Left ventricle myocardium superior (tissue), 1 donor: ENCODE measurements at places on chromosomes 6 and 20. TPM values are rescaled to one million over a fixed set of nuclear protein-coding genes. Genes with fewer than 3 reads are reported as not detected.

DNA sequence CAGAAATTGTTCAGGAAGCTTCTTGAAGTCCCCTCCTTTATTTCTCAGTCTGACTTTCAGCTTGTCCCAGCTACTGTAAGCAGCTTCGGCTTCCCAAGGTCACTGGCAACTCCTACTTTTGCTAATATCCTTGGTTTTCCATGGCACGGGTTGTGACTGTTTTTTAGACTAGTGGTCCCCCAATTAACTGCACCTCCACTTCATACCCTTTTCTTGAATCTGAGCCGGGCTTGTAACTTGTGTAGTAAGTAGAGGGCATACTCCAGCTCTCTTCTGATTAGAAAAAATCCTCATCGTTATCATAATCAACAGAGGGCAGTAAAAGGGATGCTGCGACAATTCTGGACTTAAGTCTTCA is 162.3 kb upstream of the TNFAIP3 start:
- no peak for DNase-seq

DNA sequence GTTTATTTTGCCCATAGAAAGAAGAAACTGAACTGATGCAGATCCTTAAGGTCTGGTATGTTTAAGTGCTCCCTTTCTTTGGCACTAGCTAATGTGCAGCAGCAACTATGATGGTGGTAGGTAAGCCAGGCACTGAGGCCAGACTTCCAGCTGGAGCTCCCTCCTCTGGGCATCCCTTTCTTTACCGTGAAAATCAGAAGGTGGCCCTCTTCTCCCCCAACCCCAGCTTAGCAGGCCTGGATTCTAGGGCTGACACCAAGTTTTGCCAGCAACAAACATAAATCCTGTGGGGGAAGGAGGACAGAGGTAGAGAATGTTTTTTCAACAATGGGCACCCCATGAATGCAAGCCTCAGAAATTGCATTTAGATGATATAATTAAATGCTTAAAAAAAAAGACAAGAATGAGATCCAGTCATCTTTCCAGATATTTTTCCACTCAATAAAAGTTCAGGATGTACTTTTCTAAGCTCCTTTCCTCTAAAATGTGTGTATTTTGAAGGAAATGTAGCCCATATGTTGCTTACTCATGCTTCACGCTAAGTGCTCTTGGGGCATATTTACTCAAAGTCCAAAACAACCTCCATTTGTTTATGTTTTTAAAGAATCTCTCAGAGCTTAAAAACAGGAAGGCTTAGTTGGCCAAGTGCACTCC is 123.9 kb upstream of the NXT1 start:
- no peak for DNase-seq

DNA sequence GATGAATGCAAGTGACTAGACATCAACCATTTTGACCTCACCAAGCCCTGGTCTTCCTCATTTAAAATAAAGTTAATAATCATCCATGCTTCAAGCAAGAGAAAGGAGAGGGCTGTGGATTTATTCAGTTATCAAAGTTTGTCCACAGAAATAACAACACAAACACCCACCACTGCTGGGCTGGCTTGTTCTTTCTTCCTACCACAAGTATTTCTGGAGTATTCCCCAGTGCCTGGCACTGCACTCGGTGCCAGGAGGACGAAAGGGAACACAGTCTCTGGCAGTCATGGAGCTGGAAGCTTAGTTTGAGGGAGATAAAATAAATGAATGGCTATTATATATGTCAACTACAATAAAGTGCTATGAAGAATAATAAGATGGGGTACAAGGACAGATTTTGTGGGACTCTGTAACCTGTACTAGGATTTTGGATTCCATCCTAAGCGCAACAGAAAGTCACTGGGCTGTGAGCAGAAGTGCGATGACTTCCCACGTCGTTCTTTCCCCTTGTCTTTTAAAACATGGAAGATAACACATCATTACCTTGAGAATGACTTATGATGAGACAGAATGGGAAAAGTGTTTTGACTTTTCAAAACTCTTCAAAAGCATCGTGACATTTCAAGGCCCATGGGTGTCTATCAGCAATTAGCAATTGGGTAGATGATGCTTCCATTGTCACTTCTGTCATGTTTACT is 74.5 kb upstream of the TRAF3IP2 start:
- DNase-seq = peak; percentile 47

DNA sequence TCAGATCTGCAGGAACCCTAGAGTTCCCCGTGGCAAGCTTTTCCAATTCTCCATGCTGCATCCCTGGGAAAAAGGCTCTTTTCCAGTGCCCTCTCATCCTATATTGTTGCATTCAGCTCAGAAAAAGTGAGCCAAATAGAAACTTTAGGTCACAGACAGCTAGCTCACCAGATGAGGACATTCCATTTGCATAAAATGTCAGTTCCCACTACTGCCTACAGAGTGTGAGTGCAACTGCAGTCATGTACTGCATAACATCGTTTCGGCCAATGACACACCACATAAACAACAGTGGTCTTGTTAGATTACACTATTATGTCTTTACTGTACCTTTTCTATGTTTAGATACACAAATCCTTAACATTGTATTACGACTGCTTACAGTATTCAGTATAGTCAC is 8.6 kb downstream of the HS3ST5 start:
- DNase-seq = no peak

DNA sequence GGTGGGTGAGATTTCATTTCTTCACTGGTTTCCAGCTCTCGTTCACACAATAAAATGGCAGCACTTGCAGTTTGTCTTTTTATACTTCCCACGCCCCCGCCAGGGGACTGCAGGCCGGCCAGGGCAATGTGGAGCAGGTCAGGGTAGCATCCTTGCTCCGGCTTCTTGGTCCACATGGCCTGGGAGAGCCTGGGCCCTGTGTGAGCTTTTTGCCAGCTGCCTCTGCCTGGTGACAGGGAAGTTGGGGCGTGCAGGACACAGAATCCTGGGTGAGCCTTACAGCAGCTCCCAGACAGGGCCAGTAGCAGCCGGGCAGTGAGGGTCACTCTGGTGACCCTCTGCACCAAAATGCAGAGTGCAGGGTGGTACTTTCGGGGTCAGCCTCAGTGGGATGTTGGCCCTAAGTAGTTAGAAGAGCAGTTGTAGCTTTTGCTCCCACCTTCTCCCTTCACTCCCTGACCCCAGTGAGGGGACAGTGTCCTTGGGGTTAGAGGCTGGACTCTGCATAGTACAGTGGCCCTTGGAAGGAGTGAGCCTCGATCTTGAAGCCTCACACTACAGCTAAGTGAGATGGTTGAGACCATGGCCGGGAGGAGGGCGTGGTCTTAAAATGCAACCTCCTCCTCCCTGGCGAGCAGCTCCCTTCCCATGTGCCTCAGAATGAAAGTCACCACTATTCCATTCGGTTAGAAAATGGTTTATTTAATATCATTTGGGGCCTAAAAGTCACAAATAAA is 23.8 kb downstream of the PYGB start:
- peak; percentile 23 for DNase-seq

- peak; percentile 55 for DNase-seq
Measured at GRCh38 chr20:19934792-19935491, 82.2 kb upstream of the NAA20 start.

GRCh38 chr20:8663424-8663823 is 405.5 kb upstream of the PLCB4 start:
- no peak for DNase-seq

DNA sequence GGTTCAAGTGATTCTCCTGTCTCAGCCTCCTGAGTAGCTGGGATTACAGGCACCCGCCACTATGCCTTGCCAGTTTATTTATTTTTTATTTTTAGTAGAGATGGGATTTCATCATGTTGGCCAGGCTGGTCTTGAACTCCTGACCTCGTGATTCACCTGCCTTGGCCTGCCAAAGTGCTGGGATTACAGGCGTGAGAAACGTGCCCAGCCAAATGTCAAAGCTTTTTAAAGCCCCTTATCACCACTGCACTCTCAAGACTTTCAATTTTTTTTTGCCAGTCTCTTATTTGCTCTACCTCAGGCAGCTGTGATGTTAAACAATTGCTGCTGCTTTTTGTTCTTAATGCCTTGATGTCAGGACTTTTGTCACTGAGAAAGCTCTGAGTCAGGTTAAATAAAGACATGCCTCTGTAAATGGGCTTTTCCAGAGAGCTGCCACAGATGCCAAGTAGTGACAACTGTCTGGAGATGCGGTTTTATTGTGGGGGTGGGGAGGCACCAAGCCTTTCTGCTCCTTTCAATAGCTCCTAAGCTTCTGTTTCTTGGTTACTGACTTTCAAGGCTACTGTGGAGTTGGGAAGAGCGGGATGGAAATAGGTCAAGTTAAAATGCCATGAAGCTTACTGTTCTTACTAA is 29.2 kb downstream of the RSPH3 start:
- no peak for DNase-seq

GRCh38 chr6:63897459-63897858 is 261.9 kb downstream of the PHF3 start:
- no peak for DNase-seq

- DNase-seq = no peak
Measured at GRCh38 chr6:17093686-17094085, 8.2 kb upstream of the STMND1 start.

GRCh38 chr6:154414021-154414813 is 57.6 kb upstream of the IPCEF1 start:
- DNase-seq = no peak

GRCh38 chr6:33201147-33201545 is 479 bp downstream of the SLC39A7 start:
- peak; percentile 50 for DNase-seq

- DNase-seq = no peak
Measured at GRCh38 chr6:24743265-24743943, 24.4 kb upstream of the C6orf62 start.

DNA sequence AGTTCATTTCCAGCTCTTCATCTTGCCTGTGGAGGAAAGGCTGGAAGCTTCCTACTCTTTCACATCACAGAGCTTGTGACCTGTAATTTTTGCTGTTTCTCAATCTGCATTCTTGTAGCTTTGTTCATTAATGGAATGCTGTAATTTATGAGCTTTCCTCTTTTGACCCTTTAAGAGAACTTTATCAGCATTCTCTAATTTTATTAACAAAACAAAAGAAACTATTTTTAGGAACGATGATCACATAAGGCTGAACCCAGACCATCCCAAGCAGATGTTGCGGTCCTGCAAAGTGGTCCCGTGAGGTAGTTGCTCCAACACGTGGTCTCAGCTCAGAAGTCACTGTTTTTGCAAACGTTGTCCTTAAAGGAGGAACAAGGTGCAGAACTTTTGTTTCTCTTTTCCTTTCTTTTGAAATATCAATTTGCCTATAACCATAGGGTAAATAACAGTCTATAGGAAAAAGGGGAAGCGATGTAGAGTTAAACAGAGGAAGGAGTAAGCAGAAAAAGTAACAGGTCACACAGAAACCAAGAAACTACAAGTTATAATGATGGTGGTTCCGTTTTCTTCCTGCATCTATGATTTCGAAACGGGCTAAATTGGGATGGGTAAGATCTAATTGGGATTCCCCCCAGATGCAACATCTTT is 121.3 kb upstream of the PHACTR1 start:
- no peak for DNase-seq

- peak; percentile 89 for DNase-seq
Measured at GRCh38 chr6:13303668-13304017, 24.7 kb downstream of the TBC1D7 start.

- no peak for DNase-seq
Measured at GRCh38 chr6:11971154-11971553, 41.0 kb upstream of the HIVEP1 start.

DNA sequence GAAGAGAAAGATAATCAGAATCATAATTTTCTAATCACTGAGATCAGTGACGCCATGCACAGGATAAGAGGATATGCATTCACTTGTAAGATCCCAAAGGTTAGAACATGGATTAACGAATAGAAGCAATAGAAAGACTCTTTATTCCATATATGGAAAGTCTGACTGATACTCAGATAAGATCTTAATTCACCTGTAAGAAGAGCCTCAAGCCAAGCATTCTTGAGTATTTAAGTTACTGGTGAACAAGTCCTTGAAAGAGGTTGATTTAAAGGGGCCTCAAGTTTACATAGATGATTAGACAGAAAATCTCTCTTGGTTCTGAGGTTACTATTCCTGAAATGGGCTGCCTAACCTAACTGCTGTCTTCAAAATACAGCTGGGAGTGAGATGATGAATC is 53.8 kb upstream of the MTRF1L start:
- no peak for DNase-seq

GRCh38 chr20:10047427-10047826 is 12.6 kb downstream of the ANKEF1 start:
- no peak for DNase-seq

Gene CEP57L1
- 7.3 TPM for total RNA-seq

Gene MACROD2
- total RNA-seq = 3.5 TPM

Gene PAX1
- total RNA-seq = not detected

Gene ATXN1
- 45.2 TPM for total RNA-seq

Gene NRSN2
- 17.4 TPM for total RNA-seq

Gene MROH8
- 4.4 TPM for total RNA-seq

Gene KCNG1
- total RNA-seq = 0.37 TPM
